ENCODE measurements at places on chromosomes 5 and 9. TPM values are rescaled to one million over a fixed set of nuclear protein-coding genes. Genes with fewer than 3 reads are reported as not detected.

GABRA1 gene
- not detected for total RNA-seq

IFNB1 gene
- not detected for total RNA-seq

HAVCR2 gene
- 30.7 TPM for total RNA-seq

MLANA gene
- total RNA-seq, result not detected

GZMA gene
- 8.8 TPM for total RNA-seq

FREM1 gene
- total RNA-seq, result 7.0 TPM

PCDHA10 gene
- 1.7 TPM for total RNA-seq

DRD1 gene
- 0.58 TPM for total RNA-seq

CDH9 gene
- not detected for total RNA-seq

GPR151 gene
- total RNA-seq, result not detected

GRCh38 chr5:19002111-19002510 is 985.9 kb downstream of the CDH18 start:
- no peak for DNase-seq
- no peak overlapping the region for H3K4me3 ChIP-seq
- no peaks in the 10 kb centered on the region for H3K4me1 ChIP-seq
- no peak overlapping the region for H3K27ac ChIP-seq
- H3K27me3 ChIP-seq, result no peaks in the 10 kb centered on the region
- no peaks in the 10 kb centered on the region for H3K36me3 ChIP-seq

DNA sequence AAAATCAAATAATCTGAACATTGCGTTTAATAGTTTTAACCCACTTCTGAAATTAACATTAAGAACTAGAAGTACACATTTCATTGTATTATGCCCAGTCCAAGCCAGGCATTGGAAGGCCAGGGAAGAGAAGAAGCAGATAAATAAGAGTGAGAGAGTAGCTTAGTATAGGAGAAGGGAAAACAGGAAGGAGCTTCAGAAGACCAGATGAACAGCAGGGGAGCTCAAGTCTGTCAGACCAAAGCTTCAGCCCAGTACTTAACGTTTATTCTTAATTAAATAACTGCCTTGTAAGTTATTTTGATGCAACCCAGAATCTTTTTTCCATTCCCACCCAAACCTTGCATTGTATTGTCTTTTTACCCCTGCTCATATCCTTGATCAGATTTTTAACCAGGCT is 11.5 kb upstream of the FAM120AOS start:
- H3K36me3 ChIP-seq, result no peaks in the 10 kb centered on the region
- peaks cover 69% of the 10 kb centered on the region for H3K4me1 ChIP-seq
- DNase-seq, result no peak
- no peak overlapping the region for H3K4me3 ChIP-seq
- no peaks in the 10 kb centered on the region for H3K27me3 ChIP-seq

DNA sequence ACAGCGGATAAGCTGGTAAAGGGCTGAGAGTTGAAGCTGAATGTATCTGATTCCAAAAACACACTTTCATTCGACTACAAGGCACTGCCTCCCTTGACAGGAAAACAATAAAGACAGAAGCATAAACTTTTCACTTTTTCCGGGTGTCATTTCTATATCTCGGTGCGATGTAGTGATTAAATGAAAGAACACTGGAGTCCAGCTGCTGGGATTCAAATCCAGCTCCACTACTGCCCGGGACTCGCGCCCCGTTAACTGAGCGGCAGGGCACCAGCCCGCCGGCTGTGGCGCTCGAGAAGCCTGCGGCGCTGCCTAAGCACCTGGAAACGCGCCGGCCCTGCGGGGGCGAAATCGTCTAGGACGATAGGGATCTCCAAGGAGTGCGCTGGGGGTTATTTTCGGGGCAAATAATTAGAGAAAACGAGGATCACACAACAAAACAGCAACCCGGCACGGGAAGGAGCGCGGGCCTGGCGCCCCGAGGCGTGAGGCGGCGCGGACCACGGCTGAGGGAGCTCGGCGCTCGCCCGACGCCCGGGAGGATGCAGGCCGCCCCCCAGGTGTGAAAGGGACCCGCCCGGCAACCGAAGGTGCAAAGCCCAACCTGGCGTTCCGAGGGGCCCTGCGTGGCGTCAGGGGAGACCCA is 837 bp downstream of the UIMC1 start:
- peaks cover 22% of the 10 kb centered on the region for H3K4me1 ChIP-seq
- H3K27me3 ChIP-seq, result no peaks in the 10 kb centered on the region
- H3K27ac ChIP-seq, result peak overlapping the region; percentile 93
- H3K4me3 ChIP-seq, result peak overlapping the region; percentile 81

DNA sequence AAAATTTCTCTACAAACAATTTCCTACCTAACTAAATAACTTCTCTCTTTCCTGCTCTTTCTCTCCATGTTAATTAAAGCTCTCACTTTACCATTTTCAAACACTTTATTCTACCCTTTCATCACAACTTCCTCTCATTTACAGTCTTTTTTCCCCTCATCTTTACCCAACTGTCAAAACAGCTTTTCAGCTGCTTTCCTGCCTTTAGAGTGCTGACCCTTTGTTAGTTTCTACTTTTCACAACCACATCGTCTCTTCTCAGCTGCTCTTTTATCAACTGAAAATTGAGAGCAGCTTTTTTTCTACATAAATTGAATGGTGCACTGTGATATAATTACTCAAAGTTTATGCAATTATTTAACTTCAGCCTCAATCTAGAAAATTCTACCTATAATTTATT is 3.1 kb upstream of the HOMER1 start:
- no peak overlapping the region for H3K27ac ChIP-seq
- H3K4me1 ChIP-seq, result peaks cover 16% of the 10 kb centered on the region
- H3K27me3 ChIP-seq, result peaks cover 12% of the 10 kb centered on the region
- no peak for DNase-seq

GRCh38 chr5:32153723-32154122 is 20.4 kb downstream of the GOLPH3 start:
- H3K27ac ChIP-seq, result no peak overlapping the region
- no peaks in the 10 kb centered on the region for H3K27me3 ChIP-seq
- H3K4me3 ChIP-seq, result no peak overlapping the region
- peaks cover 4% of the 10 kb centered on the region for H3K36me3 ChIP-seq

GRCh38 chr5:154190595-154191304 is at the start of gene GALNT10:
GALNT10 (plus strand) TSS chr5:154190733; CDS start chr5:154190867, 134 bp downstream.
- H3K4me1 ChIP-seq, result peaks cover 28% of the 10 kb centered on the region
- no peaks in the 10 kb centered on the region for H3K27me3 ChIP-seq
- peak within 1 kb of the TSS; percentile 83 for H3K27ac ChIP-seq
- H3K4me3 ChIP-seq, result peak within 1 kb of the TSS; percentile 90
- H3K36me3 ChIP-seq, result no peaks in the 10 kb centered on the region

GRCh38 chr5:133112026-133112660 is 60.3 kb downstream of the HSPA4 start:
- no peak overlapping the region for H3K4me3 ChIP-seq
- no peak overlapping the region for H3K27ac ChIP-seq
- DNase-seq, result no peak
- peaks cover 9% of the 10 kb centered on the region for H3K4me1 ChIP-seq
- H3K36me3 ChIP-seq, result no peaks in the 10 kb centered on the region

DNA sequence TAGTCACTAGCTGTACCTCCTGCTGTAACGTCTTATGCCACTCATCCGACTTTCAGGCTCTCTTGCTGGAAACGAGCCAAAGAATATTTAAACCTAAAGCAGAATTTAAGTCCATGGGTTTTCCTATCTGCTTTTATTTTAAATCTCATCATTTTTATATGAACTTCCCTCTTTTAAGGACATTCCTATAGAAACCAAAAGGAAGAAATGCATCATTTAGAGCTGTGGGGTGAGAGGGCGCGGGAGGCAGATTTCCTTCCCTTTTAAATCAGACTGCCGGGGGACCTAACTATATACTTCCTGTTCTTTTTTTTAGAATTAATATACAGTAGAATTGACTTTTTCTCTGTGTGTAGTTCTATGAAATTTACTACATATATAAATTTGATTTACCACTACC is 468.8 kb downstream of the BNC2 start:
- no peak for DNase-seq
- no peaks in the 10 kb centered on the region for H3K4me1 ChIP-seq
- no peak overlapping the region for H3K27ac ChIP-seq
- no peak overlapping the region for H3K4me3 ChIP-seq

DNA sequence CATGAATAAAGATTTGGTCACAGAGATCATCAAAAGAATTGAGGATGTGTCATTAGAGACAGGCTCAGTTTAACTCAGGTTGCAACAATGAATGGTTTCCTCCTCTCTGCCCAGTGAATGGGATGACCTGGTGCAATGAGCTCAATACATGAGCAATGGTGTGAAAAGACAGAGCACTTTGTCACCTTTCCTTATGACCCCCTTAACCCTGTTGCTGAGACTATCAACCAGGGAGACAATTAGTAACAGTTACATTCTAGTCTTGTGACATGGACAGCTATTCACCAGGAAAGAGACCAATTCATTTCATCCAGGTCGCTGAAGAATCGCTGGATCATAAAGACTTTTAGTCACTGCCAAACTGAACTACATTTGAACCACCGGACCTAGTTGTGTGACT is 19.9 kb upstream of the CDH6 start:
- no peaks in the 10 kb centered on the region for H3K36me3 ChIP-seq
- H3K4me1 ChIP-seq, result no peaks in the 10 kb centered on the region
- no peak overlapping the region for H3K4me3 ChIP-seq
- no peaks in the 10 kb centered on the region for H3K27me3 ChIP-seq
- DNase-seq, result no peak

GRCh38 chr5:97100476-97100875 is 41.9 kb downstream of the LIX1 start:
- no peaks in the 10 kb centered on the region for H3K4me1 ChIP-seq
- no peak overlapping the region for H3K27ac ChIP-seq
- H3K27me3 ChIP-seq, result no peaks in the 10 kb centered on the region
- no peaks in the 10 kb centered on the region for H3K36me3 ChIP-seq
- no peak for DNase-seq
- H3K4me3 ChIP-seq, result no peak overlapping the region

DNA sequence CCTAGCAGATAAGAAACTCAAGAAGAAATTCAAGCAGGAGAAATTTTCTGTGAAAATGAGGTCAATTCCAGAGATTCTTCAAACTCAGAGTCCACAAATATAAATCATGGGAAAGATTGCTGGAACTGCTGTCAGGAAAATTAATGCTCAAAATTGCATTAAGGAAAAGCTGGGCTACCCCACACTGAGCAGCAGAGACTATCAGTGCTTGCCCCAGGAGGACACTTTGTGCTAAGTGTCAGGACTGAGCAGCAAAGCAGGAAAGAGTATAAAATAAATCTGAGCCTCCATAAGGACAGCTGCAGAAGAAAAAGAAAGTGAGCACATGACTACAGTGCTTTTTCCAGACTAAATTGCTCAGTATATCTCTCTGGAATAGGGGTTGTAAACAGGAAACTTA is 81.6 kb downstream of the RGS7BP start:
- no peak overlapping the region for H3K27ac ChIP-seq
- H3K27me3 ChIP-seq, result no peaks in the 10 kb centered on the region
- DNase-seq, result no peak
- no peak overlapping the region for H3K4me3 ChIP-seq
- no peaks in the 10 kb centered on the region for H3K36me3 ChIP-seq

DNA sequence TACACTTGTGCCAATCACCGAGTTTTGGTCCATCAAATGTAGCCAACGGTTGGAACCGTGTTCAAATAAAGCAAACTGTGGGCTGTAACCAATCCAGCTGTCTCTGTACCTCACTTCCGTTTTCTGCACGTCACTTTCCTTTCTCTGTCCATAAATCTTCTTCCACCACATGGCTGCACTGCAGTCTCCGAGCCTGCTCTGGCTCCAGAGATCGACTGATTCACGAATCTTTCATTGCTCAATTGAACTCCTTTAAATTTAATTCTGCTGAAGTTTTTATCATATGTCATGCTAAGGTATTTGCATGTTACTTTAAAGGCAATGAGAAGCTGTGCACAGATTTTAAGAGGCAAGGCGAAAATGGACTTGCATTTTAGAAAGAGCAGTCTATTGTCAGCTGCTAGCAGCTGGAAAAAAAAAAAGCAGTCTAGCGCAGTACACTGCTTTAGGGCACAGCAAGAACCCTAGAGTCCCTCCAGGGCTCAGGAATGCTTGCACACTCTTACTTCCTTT is 13.2 kb downstream of the TTC39B start:
- peak overlapping the region; percentile 90 for H3K27ac ChIP-seq
- no peak for DNase-seq
- H3K36me3 ChIP-seq, result no peaks in the 10 kb centered on the region
- H3K4me3 ChIP-seq, result no peak overlapping the region
- H3K4me1 ChIP-seq, result peaks cover 46% of the 10 kb centered on the region
- H3K27me3 ChIP-seq, result no peaks in the 10 kb centered on the region

DNA sequence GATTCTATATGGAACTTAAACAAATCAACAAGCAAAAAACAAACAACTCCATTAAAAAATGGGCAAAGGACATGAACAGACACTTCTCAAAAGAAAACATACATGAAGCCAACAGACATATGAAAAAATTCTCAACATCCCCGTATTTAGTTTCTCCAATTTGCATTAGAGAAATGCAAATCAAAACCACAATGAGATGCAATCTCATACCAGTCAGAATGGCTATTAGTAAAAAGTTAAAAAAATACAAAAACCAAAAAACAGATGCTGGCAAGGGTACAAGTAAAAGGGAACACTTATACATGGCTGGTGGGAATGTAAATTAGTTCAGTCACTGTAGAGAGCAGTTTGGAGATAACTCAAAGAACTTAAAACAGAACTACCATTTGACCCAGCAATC is 342.1 kb upstream of the NUDT12 start:
- no peak overlapping the region for H3K27ac ChIP-seq
- no peak for DNase-seq
- H3K36me3 ChIP-seq, result no peaks in the 10 kb centered on the region
- no peak overlapping the region for H3K4me3 ChIP-seq
- no peaks in the 10 kb centered on the region for H3K27me3 ChIP-seq
- no peaks in the 10 kb centered on the region for H3K4me1 ChIP-seq

GRCh38 chr9:123713282-123713681 is 216.6 kb downstream of the DENND1A start:
- no peaks in the 10 kb centered on the region for H3K27me3 ChIP-seq
- H3K4me3 ChIP-seq, result no peak overlapping the region
- no peak for DNase-seq
- no peaks in the 10 kb centered on the region for H3K36me3 ChIP-seq

DNA sequence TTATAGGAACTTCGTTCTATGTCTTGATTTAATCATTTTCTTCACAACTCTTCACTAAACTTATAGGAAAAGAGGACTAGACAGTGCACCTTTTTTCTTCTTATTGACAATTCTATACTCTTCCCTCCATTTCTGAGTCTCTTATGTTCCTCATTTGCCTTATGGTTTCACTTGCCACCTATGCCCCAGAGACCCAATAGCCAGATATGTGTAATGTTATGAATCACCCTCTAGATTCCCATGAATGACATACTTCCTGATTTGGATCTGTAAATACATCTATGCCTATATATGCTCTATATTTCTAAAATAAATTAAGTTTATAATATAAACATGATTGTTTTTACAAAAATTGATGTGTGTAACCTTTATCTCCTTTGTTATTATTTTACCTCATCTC is 514.1 kb upstream of the MEF2C start:
- H3K4me1 ChIP-seq, result no peaks in the 10 kb centered on the region
- H3K27ac ChIP-seq, result peak overlapping the region; percentile 44
- no peak overlapping the region for H3K4me3 ChIP-seq
- DNase-seq, result no peak
- no peaks in the 10 kb centered on the region for H3K36me3 ChIP-seq

GRCh38 chr5:1865948-1866347 is 16.8 kb downstream of the IRX4 start:
- H3K27me3 ChIP-seq, result peaks cover 67% of the 10 kb centered on the region
- no peaks in the 10 kb centered on the region for H3K36me3 ChIP-seq
- DNase-seq, result no peak
- H3K4me3 ChIP-seq, result no peak overlapping the region

- H3K4me1 ChIP-seq, result peaks cover 38% of the 10 kb centered on the region
- no peak for DNase-seq
- H3K36me3 ChIP-seq, result peaks cover 33% of the 10 kb centered on the region
- no peaks in the 10 kb centered on the region for H3K27me3 ChIP-seq
- peak overlapping the region; percentile 71 for H3K27ac ChIP-seq
Measured at GRCh38 chr9:75084081-75084672, 3.8 kb downstream of the NMRK1 start.

- H3K4me1 ChIP-seq, result peaks cover 83% of the 10 kb centered on the region
- peak overlapping the region; percentile 11 for H3K4me3 ChIP-seq
- no peaks in the 10 kb centered on the region for H3K27me3 ChIP-seq
- DNase-seq, result peak; percentile 91
- peak overlapping the region; percentile 100 for H3K27ac ChIP-seq
Measured at GRCh38 chr9:129143031-129143927, 32.1 kb downstream of the PTPA start.

Measured in upper lobe of right lung (tissue), 1 donor.